ENCODE measurements at places on chromosomes 3 and 15. TPM values are rescaled to one million over a fixed set of nuclear protein-coding genes. Genes with fewer than 3 reads are reported as not detected.

GRCh38 chr3:71926262-71926600, 141.3 kb upstream of the PROK2 start:
- H3K27me3 ChIP-seq: no peaks in the 10 kb centered on the region
- peak; percentile 69 for DNase-seq
- H3K4me1 ChIP-seq: no peaks in the 10 kb centered on the region
- no peak overlapping the region for H3K4me3 ChIP-seq

Gene CRABP1
- polyA plus RNA-seq: not detected

Gene SKOR1
- polyA plus RNA-seq: 0.27 TPM

- no peak overlapping the region for H3K4me3 ChIP-seq
- DNase-seq: no peak
- peaks cover 4% of the 10 kb centered on the region for H3K36me3 ChIP-seq
- H3K27me3 ChIP-seq: no peaks in the 10 kb centered on the region
- peaks cover 12% of the 10 kb centered on the region for H3K4me1 ChIP-seq
Measured at GRCh38 chr3:12428126-12428525, 56.2 kb upstream of the TSEN2 start.

- no peak overlapping the region for H3K4me3 ChIP-seq
- no peak overlapping the region for H3K27ac ChIP-seq
- DNase-seq: no peak
- H3K36me3 ChIP-seq: no peaks in the 10 kb centered on the region
- H3K4me1 ChIP-seq: no peaks in the 10 kb centered on the region
- no peaks in the 10 kb centered on the region for H3K27me3 ChIP-seq
Measured at GRCh38 chr15:98263787-98264186, 303.3 kb downstream of the ARRDC4 start.

Gene GPR62
- polyA plus RNA-seq: 0.09 TPM

GRCh38 chr15:76912430-76912829, 7.3 kb upstream of the SCAPER start:
- DNase-seq: no peak
- no peaks in the 10 kb centered on the region for H3K4me1 ChIP-seq
- no peak overlapping the region for H3K4me3 ChIP-seq
- no peaks in the 10 kb centered on the region for H3K36me3 ChIP-seq

Measured in small intestine (tissue), 16 donors.